ENCODE measurements at places on chromosomes 6 and 20. TPM values are rescaled to one million over a fixed set of nuclear protein-coding genes. Genes with fewer than 3 reads are reported as not detected.

LRFN2 gene
- 0.56 TPM for total RNA-seq

- DNase-seq, result no peak
These were observed 184.3 kb downstream of the SOX4 start for GRCh38 chr6:21777846-21778245.

GRCh38 chr6:44265722-44266233 is 427 bp upstream of the NFKBIE start:
- no peak for DNase-seq

GRCh38 chr6:138510093-138510492 is 10.8 kb upstream of the NHSL1 start:
- no peak for DNase-seq

DNA sequence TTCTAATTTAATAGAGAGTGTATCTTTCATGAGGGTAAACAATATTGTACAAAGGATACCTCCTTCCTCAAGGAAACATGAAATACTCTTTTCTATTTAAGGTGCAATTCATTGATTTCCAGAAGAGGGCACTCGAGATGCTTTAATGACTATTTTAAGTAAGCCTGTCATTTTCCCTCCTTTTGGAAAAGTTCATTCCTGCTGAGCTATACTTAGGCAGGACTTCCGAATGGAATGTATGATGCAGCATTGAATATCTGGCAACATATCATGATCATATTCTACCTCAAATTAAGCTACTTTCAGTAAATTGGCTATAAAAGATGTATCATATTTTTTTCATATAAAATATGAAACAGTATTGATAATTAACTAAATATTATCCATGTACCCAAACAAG is 5.0 kb downstream of the DST start:
- DNase-seq, result no peak

GRCh38 chr6:34508425-34508824 is 42.5 kb downstream of the PACSIN1 start:
- DNase-seq, result no peak
